ENCODE measurements at places on chromosomes 3 and 15.

- no peak for DNase-seq
Measured at GRCh38 chr15:66130496-66131034, 123.0 kb downstream of the MEGF11 start.

DNA sequence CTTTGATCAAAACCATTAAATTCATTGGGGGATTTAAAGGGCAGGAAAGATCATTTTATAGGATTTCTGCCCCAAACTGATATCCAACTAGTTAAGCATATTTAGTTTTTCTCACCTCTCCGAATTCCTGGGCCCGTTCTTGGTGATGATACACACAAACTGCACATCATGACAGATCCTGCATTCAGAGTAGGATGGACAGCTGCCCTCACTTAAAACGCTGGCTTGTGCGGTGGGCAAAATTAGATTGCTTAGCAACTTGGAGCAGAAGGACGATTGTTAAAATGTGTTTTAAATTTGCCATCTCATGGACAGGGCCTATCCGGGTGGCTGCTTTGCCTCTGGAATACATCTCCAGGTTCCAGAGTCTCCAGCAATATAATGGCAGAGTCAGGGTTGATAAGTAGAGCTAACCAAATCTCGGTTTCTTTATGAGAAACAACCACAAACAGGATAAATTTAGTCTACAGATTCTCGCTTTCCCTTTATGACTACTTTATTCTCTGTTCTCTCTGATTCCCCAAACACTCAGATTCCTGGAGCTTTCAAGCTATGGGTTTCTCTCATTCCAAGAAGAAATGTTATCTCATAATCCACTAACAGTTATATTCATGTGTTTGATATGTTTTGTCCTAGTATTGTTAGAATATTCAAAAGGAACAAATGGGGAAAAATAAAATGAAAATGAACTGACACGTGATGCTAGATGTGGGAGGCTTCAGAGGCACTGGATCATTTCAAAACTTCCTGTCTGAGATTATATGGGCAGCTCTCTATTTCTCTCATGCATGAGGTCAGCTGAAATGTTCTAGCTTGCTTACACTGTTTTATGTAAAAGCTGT lies 1014.1 kb upstream of the SEMA6D start:
- no peak for DNase-seq

DNA sequence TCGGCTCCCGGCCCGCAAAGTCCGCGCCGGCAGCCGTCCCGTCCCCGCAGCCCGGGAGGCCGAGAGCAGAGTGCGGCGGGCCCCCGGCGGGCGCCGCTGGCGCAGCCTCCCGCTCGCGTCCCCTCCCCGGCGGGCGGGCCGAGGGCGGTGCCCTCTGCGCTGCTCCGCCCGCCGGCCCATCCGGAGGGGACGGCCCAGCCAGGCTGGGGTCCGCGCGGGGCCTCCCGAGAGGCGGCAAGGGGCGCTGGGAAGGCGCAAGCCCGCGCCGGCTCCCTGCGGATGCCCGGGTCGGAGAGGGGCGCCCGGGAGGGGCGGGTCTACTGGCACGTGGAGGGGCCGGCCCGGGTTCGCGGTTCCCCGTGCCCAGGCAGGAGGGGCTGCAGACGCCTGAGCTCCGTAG lies at the start of the genes CLCN2 and POLR2H:
TSS of gene CLCN2 (minus strand) at position 74 of the 400 bp plus-strand sequence. CDS start 126 bp downstream, outside the sequence.
TSS of gene POLR2H (plus strand) at position 179 of the 400 bp plus-strand sequence. CDS start 1,783 bp downstream, outside the sequence.
- peak; percentile 47 for DNase-seq

- no peak for DNase-seq
Measured at GRCh38 chr3:115086344-115086743, 60.7 kb downstream of the ZBTB20 start.

DNA sequence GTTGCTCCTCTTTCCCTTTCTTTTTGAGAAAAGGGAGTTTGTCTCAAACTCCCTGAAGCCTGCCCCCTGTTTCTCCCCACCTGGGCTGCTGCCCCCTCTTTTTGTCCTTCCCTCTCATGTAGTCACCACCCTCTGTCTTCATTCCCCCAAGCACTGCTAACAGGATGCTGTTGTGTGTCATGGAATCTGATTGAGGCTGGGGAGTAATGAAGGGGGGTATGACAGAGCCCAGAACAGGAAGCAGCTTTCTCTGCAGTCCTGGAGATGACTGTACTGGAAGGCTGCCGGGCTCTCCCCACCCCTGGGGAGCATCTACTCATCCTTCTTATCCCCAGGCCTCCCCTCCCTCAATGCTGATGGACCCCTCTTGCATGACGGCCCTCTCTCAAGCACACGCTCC lies 181.6 kb downstream of the ABHD5 start:
- peak; percentile 1 for DNase-seq

GRCh38 chr15:85652457-85652856 lies 142.3 kb downstream of the KLHL25 start:
- no peak for DNase-seq

DNA sequence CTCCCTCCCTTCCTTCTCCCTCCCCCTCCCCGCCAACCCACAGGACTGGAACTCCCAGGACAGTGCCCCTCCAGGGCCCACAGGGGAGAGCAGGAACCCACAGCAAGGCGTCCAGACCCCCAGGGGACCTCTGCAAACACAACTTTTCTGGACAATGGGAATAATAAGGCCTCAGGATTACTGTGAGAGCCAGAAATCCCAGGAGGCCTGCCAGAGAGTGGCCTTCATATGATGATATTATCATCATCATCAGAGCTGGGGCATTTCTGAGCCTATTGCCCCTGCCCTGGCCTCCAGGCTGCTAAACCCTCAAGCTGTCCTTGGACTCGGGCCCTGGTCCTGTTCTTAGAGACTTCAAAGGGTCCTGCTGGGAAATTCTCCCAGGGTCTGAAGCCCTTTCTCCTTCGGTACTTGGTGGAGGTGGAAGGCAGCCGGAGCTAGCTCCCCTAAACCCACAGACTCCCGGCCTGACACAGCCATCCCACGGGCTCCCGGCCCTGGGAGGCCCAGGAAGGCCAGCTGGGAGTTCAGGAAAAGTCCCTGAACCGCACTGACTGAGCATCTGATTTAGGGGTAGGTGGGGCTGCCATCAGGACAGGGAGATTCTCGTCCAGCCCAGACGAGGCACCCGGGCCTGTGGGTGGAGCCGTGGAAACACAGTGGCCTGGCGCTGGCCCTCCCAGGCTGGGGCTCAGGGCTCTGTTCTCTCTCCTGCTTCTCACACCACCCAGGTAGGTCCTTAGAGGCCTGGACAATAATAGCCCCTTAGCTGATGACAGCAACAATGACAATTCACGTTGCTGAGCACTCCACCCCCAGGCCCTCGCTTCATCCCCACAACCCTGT lies 4.9 kb downstream of the CALML4 start:
- DNase-seq: no peak

GRCh38 chr3:189898559-189899153 lies 222.0 kb downstream of the P3H2 start:
- DNase-seq: no peak

DNA sequence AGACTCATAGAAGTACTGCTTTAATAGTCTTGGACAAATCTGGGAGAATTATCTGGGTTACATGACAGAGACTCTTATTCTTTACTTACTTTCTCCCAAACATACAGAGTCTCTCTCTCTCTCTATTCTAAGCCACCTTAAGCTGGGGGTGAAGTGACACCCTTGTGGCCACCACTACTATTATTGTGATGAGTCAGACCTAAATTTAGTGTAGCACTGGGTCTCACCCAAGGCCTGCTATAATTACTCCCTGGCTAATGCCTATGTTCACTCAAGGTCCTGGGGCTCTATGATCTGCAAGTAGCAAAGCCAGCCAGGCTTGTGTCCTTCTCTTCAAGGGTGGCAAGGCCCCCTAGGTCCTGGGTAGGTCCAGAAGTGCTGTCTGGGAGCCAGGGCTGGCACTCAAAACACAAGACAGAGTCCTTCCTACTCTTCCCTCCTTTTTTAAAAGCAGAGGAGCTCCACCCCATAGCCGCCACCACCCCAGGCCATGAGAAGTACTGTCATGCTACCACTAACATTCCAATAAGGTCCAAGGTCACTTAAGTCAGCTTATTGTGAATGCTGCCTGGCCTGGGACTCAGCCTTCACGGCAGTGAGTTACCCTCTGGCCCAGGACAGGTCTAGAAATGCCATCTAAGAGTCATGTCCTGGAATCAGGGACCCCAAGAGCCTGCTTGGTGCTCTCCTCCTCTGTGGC lies 183.6 kb downstream of the POLQ start:
- DNase-seq: no peak

- DNase-seq: no peak
Measured at GRCh38 chr15:61762676-61763075, 297.6 kb downstream of the VPS13C start.

Measured in Kasumi-1 (cell line).